ENCODE measurements at places on chromosomes 2 and 18.

DNA sequence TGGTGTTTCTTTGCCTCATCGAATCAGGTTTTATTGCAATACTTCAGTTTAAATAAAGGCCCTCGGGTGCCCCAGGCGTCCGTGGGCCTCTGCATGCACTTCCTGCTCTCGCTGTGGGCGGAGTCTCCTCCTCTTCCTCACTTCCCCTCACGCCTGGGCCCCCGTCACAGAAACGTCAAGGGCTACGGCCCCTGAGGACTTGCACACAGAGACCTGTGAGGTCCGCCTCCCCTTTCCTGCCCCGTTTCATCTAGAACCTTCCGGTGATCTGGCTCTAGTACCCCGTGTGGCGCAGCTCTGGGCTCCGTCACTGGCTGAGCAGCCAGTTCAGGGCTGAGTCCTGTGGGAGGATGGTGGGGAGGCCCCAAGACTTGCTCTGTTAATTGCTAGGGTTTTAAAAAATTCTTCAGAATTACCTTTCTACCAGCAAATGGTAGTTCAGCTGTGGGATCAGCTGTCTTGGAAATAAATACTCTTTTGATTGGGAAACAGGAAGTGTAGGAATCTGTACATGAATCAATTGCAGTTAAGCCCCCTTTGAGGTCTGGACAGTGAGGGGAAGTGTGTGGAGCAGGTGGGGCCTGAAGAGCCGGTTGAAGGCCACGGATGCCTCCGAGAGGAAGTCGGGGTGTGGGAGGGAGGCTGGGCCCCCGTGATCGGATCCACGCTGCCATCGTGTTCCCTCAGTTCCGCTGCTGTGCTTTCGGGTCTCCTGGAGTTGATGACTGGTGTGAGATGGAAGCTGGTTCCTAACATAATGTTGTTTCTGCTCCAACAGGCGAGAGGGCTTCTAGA is 10.2 kb downstream of the NFATC1 start:
- no peak for DNase-seq

GRCh38 chr2:241190291-241190981 is 2.0 kb downstream of the ANO7 start:
- DNase-seq: no peak

- no peak for DNase-seq
Measured at GRCh38 chr2:74047152-74047551, 62.4 kb downstream of the TET3 start.

DNA sequence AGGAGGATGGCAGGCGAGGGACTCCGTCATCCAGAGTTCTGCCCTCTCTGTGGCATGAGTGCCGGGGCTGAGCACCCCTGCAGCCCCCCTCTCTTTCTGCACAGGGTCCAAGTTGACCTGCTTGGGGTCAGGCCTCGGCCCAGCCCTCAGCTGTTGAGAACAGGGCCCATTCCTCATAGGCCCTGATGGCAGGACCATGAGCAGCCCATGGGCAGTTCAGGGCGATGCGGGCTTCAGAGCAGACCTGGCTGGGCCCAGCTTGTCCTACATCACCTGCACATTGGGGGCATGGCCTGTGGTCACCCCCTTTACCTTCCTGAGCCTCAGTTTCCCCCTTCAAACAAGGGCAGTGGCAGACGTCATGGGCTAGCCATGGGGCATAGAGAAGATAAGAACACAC is 238.1 kb downstream of the SEPTIN10 start:
- DNase-seq: no peak

DNA sequence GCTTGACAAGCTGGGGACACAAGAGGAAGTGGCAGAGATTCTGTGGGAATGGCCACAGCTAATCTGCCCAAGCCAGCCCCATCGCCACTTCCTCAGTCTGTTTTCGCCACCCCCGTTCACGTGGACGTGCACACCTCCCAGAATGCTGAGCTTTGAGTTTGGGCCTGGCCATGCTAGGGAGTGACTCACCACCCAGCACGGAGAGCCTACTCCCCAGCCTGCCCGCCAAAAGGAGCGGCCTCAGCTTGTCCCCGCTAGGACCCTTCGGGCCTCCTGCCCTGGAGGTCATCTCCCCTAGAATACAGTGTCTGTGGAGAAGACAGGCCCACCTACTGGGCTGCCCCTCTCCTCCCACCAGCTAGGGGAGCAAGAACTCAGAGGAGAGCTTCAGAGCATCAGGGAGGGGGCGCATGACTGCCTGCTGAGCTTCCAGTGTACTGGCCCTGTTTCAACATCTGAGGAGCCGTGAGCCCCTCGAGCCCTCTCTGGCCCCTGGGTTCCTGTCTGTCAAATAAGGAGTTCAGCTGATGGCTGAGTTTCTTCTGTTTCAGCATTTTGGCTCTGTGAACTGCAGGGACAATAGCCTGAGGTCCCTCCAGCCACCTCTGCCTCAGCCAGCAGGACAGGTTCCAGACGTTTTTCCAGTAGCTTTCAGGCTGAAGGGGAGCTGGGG is 5.1 kb downstream of the SLC35F6 start:
- DNase-seq: no peak

DNA sequence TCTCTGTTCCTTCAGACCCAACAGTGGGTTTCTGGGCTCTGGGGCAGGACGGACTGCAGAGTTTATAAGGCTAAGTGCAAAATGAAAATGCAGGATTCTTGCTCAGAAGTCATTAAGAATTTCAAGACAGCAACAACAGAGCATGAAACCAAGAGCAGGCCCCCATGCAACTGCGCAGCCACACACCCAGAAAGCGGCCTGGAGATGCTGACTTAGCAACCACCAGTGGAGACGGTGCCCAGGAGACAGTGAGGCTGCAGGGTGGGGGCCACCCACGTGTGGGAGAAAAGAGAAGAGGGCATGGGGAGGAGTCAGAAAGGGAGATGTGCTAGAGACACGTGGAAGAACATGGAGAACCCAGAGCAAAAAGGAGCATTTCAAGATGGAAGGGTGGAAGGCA is 66.5 kb downstream of the GALNT14 start:
- DNase-seq: no peak

GRCh38 chr18:63238693-63239075 is 80.9 kb downstream of the BCL2 start:
- peak; percentile 53 for DNase-seq

- no peak for DNase-seq
Measured at GRCh38 chr2:14322306-14322705, 310.2 kb upstream of the LRATD1 start.

GRCh38 chr2:229300790-229301189 is 29.7 kb upstream of the PID1 start:
- DNase-seq: no peak

DNA sequence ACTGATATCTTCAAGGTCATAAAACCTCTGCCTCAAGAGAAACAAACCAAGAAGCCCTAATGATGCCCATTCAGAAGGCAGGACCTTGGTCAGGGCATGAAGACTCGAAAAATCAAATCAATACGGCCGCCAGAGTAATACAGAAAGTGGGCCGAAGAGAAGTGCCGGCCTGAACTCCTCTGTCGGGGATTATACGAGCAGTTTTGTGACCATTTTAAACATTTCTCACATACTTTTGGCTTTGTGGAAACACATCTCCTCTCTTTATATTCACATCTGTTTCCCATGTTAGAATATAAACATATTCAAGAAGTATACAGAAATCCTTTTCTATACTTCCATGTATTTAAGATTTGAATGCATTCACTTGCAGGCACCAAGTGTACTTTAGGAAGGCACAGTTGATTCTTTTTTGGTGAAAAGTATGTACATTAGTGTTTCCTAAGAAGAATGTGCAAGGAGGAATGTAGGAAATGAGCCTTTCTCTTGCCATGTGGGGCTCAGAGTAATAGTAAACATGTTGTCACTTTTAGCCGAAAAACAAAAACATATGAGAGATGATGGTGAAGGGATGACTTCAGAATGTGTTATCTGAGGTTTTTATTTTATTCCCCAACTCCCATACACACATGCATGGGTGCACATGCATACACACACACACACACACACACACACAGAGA is 707.9 kb upstream of the ID2 start:
- no peak for DNase-seq

DNA sequence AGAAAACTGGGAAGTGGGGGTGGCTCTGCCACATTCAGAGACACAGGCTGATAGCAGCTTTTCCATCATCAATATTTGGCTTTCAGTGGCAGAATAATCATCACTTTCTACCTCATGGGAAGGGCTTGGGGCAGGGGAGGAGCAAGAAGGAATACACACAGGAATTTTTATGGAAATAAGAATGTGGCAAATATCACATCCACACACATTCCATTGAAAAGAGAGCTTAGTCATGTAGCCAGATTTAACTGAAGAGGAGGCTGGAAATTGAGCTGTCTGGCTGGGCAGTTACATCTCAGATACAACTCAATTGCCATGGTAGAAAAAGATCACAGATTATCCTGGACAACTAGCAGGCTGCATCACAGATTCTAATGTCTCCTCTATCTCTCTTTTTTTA is 1474.0 kb upstream of the ACVR2A start:
- DNase-seq: no peak

DNA sequence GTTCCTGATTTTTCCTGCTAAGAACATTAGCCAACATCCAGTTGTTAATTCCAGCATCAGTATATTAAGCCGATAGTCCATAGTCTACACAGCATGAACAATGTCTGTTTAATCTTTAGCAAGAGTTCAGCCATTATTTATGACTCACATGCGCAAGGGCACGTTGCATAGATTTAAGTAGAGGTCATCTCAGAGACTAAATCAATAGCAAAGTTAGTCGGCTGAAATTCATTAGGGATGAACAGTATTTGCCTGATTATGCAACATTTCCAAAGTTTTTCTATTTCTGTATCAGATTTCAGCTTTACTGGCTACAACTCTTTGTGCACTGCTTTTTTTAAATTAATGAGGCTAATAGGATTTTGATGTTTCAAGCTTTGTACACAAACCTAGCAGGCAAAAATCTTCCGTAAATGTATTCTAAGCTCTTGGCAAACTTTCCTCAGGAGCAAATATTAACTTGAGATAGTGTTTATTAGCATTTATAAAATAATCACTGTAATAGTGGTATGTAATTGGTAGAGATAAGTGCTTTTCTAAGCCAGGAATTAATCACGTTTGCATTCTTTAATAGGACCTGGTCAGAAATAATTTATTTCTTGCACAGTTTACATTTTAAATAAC is 578.7 kb upstream of the ID2 start:
- no peak for DNase-seq

- DNase-seq: no peak
Measured at GRCh38 chr2:196338440-196338839, 167.1 kb upstream of the STK17B start.

DNA sequence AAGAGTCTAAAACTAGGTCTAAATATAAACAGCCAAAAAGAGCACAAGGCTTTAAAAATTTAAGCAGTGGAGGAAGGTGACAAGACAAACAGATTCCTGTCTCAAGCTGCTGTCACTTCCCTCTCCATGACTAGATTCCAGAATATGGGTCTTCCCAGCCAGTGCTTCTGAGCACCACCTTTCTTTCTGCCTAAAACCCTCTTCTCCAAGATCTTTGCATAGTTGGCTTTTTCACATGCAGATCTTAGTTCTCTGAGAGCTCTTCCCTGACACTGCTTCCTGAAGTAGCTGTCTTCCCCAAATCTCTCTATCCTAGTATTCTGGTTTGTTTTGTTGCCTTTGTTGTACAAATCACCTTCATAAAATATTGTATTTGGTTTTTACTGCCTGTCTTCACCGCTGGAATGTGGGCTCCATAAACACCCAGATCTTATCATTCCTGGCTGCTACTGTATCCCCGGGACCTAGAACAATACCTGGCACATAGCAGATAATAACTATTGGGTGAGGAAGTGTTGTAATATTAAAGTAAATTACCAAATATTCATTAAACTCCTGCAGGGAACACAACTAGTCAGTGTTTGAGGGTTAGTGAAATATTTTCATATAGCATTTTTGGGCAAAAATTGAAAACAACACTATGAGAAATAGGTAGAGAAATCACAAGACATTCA is 150.2 kb downstream of the CCDC85A start:
- no peak for DNase-seq

- no peak for DNase-seq
Measured at GRCh38 chr2:64359892-64360657, 93.9 kb upstream of the LGALSL start.

DNA sequence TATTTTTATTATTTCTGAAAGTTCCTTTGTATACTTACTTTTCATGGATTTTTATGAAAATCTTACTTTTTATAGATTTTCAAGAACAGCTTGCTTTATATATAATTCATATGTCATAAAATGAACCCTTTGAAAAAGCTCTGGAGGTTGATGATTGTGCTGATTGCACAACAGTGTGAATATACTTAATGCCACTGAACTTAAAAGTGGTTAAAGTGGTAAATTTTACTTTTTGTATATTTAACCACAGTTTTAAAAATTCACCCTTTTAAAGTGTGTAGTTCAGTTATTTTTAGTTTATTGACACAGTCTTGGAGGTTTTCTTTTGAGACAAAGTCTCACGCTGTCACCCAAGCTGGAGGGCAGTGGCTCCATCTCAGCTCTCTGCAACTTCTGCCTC is 8.4 kb downstream of the SANBR start:
- no peak for DNase-seq

DNA sequence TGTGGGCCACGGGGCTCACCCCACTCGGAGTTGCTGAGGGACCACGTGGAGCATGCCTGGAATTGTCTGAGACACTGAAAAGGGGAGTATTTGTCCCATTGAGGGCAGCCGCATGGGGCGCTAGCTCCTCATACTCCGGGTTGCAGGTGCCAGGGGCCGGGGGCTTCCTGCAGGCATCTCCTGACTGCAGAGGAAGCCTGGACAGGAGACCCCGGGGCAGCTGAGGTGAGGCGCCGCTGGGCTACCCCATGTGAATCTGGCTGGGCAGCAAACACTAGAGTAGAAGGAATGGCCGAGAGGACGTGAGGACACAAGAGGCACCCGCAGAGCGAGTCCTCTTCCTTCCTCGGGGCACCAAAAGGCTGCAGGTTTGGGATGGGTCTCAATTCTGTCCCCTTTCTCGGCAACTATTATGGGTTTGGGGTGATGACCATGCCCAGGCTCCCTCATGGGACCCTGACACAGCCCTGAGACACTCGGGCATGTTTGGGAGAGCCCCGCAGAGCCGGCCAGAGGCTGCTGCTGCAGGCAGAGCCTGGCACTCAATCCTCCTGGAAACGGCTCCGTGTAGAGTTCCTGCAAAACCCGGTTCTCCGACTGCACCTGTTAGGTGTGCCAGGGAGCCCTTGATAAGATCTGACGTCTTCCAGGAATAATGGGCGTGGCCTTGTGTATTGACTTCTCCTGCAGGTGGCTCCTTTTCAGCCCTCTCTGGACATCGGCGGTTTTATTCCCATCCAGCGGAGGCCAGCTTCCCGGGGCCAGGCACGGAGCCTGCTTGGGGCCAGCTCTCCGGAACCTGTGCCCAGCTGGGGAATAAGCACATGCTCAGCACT is 77.0 kb downstream of the CTIF start:
- no peak for DNase-seq
